ENCODE measurements at places on chromosomes 2 and 18.

DNA sequence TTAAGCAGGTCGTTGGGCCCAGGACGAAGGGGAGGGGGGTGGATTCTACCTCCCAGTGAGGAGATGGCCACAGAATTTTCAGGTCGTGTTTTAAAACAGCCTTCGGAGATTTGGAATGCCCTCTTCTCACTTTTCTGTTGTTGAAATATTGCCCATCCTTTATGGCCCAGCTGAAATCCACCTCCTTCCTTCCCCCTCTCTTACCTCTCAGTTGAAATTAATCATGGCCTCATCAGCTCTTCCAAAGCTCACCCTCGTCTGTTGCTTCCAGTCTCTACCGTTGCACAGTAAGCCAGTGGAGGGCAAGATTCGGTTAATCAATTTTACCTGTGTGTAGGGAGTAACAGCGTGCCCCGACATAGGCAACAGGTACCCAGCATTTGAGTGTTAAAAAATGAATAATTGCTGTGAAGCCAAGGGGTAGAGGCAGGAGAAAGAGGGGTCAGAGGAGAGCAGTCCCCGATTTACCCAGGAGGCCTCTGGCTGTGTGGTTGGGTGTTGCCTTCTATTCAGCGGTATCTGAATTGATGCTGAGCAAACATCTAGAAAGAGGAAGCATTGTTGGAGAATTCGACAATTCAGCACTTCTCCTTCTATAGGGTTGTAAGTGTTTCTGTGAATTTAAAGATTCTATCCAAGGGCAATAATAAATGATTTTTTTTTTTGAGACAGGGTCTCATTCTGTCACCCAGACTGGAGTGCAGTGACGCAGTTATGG is 8.6 kb upstream of the PDIA6 start:
- DNase-seq = no peak

GRCh38 chr2:131040661-131041401 is 52.4 kb downstream of the FAM168B start:
- no peak for DNase-seq

- DNase-seq = no peak
Measured at GRCh38 chr18:61606068-61606660, 272.9 kb downstream of the CDH20 start.

DNA sequence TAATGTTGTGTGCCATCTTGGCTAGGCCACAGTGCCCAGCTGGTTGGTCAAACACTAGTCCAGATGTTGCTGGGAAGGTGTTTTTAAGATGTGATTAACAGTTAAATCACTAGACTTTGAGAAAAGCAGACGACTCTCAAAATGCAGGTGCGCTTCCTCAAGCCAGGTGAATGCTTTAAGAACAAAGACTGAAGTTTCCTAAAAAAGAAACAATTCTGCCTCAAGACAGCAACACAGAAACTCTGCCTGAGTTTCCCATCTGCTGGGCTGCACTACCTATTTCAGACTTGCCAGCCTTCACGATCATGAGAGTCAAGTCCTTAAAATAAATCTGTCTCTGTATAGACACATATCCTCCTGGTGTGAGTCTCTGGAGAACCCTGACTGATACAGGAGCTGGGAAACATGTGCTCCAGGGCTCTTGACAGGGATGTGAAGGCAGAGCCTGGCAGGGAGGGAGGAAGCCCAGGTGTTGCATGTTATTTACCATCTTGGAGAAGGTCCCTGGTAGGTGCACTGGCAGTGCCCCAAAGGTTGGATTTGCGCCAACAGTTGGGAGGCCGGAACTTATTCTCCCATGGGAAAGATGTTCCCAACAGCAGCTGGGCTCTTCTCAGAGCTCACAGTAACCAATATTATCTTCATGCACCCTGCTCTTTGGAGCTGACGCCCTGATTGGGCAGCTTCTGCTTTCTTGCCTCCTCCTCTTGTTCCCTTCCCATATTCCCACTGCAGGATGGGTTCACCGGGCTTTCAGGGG is 43.9 kb downstream of the ST6GAL2 start:
- DNase-seq = no peak

DNA sequence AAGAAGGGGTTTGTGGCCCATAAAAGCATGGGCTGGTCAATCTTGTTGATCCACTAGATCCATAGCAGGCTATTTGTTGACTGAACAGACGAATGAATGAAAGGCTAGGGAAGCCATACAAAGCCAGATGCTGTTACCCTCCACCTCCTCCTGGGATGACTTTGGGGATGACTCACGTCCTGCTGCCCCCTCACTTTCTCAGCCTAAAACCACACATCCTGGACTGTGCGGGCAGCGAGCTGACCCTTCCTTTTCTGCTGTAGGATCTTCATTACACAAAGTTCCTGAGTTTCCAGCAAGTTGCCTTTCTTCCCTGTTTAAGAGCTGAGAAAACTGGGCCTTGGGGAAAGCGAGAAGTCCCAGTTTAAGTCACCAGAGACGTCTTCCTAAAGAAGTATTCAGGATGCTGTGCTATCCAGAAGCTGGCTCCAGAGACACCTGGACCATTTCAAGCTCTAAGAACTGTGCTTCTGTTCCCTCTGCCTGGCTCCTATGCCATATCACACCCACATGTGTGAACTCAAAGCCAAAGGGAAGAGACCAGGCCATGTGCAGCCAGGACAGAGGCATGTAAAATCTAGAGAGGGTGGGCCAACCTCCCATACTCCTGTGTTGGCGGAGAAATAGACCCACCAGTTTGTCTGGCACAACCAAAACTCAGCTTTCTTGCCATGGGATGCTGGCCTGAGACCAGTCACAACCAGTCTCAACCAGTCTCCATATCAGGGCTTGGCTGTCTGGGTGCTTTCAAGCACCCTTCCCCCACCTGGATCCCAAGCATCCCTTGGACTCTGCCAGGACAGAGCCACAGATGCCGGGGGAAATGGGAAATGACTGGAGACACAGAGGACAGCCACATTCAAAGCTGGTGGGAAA is 4.7 kb upstream of the SLC20A1 start:
- DNase-seq = no peak

GRCh38 chr2:235534678-235535422 is 41.0 kb downstream of the AGAP1 start:
- no peak for DNase-seq

DNA sequence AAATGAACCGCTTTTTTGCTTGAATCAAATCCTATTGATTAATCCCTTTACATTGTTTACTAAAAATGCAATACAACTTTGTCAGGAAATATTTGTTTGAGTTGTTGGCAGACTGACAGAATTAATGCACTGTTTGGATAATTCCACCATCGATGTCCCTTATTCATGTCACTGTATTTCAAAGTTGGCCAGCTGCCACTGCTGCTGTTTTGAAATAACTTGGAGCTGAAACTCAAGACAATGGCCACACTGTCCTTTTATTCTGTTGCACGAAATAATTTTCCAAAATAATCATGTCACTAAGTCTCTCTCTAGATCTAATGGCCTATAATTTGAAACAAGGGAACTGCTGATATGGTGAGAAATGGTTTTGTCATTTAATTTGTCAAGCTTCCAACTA is 55.2 kb upstream of the PAX3 start:
- no peak for DNase-seq

GRCh38 chr2:233691443-233692433 is 952 bp upstream of the UGT1A6 start:
- DNase-seq = no peak

GRCh38 chr18:36378205-36378604 is 80.7 kb downstream of the FHOD3 start:
- peak; percentile 85 for DNase-seq

GRCh38 chr2:33589444-33589843 is 9.7 kb downstream of the FAM98A start:
- DNase-seq = no peak

- DNase-seq = no peak
Measured at GRCh38 chr2:27989149-27989548, 98.6 kb downstream of the BABAM2 start.

DNA sequence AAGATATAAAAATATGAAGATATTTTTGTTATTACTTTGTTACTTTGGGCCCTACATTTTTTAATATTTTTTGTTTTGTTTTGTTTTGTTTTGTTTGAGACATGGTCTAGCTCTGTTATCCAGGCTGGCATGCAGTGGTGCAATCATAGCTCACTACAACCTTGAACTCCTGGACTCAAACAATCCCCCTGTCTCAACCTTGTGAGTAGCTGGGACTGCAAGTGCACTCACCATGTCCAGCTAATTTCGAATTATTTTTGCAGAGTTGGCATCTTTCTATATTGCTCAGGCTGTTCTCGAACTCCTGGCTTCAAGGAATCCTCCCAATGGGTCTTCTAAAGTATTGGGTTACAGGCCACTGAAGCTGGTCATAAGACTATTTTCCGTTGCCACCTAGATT is 603.6 kb upstream of the PIK3C3 start:
- DNase-seq = no peak

GRCh38 chr2:19929226-19929625 is 27.4 kb upstream of the TTC32 start:
- DNase-seq = no peak

GRCh38 chr18:59516356-59517155 is 157.5 kb upstream of the LMAN1 start:
- no peak for DNase-seq

DNA sequence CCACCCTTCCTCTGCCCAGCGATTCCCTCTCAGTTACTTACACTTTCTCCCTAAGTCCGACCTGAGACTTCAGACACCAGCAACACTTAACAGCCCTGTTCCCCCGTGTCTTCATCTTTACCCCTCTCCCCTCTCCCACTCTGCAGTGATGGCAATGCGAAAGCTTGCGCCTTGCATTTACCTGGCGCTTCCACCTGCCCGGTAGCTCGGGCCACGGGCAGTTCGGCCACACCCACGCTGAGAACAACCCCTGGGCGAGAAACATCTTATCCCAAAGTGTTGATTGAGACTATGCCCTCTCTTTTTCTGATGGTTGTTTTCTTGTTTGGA is 558 bp downstream of the DNAJC10 start:
- DNase-seq = no peak

GRCh38 chr18:79571211-79572092 is 108.2 kb upstream of the CTDP1 start:
- DNase-seq = no peak

DNA sequence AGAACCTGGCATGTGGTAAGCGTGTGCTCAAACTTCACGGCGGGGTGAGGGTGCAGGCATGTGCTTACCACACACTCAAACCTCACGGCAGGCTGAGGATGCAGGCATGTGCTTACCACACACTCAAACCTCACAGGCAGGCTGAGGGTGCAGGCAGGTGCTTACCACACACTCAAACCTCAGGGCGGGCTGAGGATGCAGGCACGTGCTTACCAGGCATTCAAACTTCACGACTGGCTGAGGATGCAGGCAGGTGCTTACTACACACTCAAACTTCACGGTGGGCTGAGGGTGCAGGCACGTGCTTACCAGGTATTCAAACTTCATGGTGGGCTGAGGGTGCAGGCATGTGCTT is 105.0 kb upstream of the ALKAL2 start:
- no peak for DNase-seq

DNA sequence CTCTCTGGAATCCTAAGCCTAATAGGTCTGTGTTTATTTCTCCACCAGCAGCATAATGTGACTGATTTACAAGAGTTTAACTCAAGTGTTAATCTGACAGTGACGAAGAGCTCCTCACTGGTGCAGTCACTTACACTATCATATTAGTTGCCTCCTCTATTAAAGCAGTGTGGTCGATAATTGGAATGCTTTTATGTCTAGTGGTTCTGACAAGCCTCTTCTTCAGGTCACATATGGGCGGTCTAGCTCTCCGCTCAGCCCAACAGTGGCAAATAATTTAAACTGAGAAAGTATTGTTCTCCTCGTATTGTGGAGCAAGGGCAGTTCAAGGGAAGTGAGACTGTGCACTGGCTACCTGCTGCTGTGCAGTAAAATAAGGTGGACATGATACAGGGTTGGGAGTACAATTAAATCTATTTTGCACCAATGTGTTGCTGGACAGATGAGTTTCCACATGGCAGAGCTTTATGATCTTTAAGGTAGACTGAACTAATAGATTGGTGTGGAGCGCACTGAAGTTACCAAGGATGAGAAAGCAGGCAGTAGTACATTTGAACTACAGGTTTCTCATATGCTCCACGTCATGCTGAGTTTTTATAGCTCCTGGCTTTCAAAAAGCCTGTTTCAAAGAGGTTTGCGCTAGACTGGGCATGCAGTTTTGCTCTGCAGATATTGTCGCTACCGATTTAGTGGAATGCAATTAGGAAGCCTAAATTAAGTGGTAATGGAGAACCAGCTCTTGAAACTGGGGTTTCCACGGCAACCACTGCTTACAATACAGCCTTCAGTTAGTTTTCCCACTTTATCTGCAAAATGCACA is 151.7 kb upstream of the POU3F3 start:
- no peak for DNase-seq

- DNase-seq = no peak
Measured at GRCh38 chr18:54479365-54479764, 111.7 kb upstream of the DYNAP start.

GRCh38 chr2:234211797-234212196 is 161.3 kb downstream of the SPP2 start:
- no peak for DNase-seq

- no peak for DNase-seq
Measured at GRCh38 chr2:128275498-128276045, 43.1 kb downstream of the HS6ST1 start.

GRCh38 chr2:181058378-181059269 is 78.2 kb downstream of the UBE2E3 start:
- peak; percentile 20 for DNase-seq

DNA sequence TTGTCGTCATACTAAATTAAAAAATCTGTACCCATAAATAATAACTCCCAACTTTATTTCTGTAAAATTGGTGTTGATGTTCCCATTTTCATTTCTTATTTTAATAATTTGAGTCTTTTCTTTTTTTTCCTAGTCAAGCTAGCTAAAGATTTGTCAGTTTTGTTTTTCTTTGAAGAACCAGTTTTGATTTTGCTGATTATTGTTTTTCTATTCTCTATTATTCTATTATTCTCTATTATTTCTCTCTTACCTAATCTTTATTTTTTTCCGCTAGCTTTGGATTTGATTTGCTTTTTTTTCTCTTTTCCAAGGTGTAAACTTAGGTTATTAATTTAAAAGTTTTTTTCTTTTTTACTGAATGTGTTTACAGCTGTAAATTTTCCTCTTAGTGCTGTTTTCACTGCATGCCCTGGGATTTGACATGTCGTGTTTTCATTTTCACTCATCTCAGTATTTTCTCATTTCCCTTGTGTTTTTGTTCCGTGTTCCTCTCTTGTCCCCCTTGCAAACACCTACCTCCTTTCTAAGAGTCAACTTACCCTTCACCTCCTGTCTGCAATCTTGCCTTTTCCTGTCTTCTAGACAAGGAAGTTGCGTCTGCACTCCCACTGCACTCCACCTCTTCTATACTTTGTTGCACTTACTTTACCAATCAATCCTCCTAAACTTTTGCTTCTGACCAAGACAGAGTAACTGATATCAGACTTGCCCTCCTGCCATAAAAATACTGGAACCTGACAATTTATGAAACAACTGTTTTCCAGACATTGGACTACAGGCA is 18.8 kb downstream of the PSMG2 start:
- DNase-seq = no peak

DNA sequence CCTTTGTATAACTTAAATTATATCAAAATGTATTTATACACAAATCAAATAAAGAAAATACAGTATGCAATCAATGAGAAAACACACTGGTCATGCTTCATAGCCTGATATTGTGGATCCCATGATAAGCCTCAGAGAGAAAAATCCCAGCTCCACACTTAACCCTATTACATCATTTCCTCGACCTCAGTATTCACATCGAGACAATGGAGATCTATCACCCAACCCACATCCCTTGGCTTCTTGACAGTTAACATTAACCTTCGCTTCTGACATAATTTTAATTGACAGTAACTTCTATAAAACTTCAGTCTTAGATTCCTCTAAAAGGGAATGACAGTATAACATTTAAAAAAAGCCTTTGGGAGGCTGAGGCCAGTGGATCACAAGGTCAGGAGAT is 11.6 kb downstream of the TMX3 start:
- no peak for DNase-seq
